ENCODE measurements at places on chromosomes 4 and X. TPM values are rescaled to one million over a fixed set of nuclear protein-coding genes. Genes with fewer than 3 reads are reported as not detected.

GPR173 gene
- not detected for total RNA-seq

MPP1 gene
- 20.2 TPM for total RNA-seq

TACR3 gene
- total RNA-seq = not detected

SPANXA1 gene
- not detected for total RNA-seq

USP27X gene
- 4.1 TPM for total RNA-seq

Measured in A549 treated with GW870086 at 1 μM for 4 hours (cell line).